ENCODE measurements at places on chromosomes 16 and 17.
A peak's percentile ranks its signal among the peaks of the same experiment; 100 is the strongest.

- DNase-seq, result no peak
Observed at GRCh38 chr16:24718967-24719521, 10.4 kb upstream of the TNRC6A start.

- DNase-seq, result no peak
Observed at GRCh38 chr16:4217204-4218131, 24.4 kb downstream of the SRL start.

- peak; percentile 65 for DNase-seq
Observed at GRCh38 chr17:5418858-5419355, 555 bp downstream of the NUP88 start.

- no peak for DNase-seq
Observed at GRCh38 chr17:45812102-45812501, 28.0 kb downstream of the CRHR1 start.

DNA sequence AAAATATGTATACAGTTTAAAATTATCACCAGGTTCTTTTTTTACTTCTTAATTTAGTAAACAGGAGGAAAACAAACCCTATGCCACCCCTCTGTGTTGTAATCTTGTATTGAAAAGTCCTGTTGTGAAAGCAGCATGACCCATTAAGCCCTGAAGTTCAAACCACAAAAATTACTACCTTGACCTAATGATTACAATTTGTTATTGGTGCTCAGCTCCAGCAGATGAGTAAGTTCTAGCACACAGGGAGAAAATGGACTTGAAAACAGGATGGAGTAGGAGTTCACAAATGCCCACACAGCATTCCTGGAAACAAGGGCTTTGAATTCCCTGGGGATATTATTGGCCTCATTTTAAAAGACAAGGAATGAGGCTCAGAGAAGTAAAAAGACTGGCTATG lies 505.8 kb upstream of the ERCC4 start:
- DNase-seq, result no peak

DNA sequence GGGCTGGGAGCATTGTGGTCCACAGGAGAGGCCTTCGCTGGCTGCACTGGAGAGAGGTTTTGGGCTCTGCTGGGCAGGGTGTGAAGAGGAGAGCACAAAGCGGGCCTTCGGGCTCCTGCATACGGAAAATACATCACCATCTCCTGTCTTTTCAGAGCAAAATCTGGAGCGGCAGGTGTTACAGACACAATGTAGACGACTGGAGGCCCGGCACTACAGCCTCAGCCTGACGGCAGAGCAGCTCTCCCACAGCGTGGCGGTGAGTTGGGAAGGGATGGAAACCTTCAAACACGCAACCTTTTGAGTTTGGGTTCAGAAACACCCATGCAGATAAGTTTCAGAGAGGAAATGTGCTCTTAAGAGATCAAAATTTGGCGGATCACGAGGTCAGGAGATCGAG lies 17.9 kb downstream of the GINS2 start:
- no peak for DNase-seq

DNA sequence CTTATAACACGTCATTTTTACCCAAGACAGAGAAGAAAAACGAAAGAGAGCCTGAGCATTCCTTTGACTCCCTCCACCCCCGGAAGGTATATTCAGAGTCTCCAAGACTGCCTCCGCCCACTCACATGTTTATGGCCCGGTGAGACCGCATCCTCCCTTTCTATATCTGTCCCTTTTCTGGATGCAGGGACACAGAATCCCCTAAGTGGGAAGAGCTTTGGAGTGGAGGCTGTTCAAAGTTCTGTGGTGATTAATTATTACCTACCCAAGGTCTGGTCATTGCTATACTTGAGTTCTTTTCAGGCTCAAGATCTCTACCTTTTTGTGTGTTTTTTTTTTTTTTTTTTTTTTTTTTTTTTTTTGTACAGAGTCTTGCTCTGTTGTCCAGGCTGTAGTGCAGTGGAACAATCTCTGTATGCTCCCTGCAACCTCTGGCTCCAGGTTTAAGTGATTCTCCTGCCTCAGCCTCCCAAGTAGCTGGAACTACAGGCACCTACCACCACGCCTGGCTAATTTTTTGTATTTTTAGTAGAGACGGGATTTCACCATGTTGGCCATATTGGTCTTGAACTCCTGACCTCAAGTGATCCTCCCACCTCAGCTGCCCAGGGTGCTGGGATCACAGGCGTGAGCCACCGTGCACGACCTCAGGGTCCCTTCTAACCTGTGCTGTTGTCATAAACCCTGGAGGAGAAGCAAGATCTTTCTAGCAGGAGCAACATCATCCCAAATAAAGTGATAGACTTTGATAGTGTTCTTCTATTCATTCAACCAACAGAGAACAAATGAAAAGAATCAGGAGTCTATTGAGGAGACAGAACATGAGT lies 407.1 kb downstream of the WWOX start:
- DNase-seq, result no peak

- no peak for DNase-seq
Observed at GRCh38 chr16:23587726-23588125, 8.4 kb downstream of the NDUFAB1 start.

DNA sequence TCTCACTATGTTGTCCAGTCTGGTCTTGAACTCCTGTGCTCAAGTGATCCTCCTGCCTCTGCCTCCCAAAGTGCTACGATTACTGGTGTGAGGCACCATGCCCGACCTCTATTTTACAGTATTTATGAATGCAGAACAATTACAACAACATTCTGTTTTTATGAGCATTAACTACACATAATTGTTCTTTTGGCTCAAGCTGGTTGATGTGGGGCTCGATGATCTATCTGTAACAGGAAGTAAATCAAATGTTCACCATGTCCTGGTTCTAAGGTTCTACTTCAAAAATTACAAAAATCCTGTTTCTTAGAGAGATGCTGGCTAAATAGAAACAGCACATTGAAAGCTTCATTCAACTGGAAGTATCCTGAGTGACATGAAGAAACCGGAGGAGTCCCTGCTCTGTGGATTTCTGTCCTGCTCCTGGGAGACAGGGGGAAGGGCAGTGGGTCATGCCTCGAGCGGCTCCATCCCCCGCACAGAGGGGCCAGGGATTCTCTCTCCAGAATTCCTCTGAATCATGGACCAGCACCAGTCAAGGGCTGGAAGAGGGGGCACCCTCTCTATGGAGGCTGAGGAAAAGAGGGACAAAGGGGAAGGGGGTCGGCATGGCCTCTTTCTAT lies 31.5 kb downstream of the FA2H start:
- no peak for DNase-seq

DNA sequence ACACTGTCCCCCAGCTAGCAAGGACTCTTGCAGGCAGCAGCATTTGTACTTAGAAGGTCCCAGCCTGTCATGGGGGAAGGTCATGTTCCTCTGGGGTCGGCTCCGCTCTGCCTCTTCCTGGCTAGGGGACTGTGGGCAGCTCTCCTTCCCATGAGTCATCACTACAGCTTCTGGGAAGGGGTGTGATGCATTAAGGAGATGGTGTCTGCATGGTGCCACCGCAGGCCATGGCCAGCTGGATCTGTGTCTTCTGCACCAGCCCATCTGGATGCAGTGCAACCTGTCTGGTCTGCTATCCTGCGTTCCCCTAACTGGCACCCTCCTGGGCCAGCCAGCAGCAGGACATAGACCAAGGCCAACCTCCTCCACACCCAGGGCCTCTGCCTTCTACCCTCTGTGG lies 6.3 kb downstream of the STARD3 start:
- DNase-seq, result no peak

DNA sequence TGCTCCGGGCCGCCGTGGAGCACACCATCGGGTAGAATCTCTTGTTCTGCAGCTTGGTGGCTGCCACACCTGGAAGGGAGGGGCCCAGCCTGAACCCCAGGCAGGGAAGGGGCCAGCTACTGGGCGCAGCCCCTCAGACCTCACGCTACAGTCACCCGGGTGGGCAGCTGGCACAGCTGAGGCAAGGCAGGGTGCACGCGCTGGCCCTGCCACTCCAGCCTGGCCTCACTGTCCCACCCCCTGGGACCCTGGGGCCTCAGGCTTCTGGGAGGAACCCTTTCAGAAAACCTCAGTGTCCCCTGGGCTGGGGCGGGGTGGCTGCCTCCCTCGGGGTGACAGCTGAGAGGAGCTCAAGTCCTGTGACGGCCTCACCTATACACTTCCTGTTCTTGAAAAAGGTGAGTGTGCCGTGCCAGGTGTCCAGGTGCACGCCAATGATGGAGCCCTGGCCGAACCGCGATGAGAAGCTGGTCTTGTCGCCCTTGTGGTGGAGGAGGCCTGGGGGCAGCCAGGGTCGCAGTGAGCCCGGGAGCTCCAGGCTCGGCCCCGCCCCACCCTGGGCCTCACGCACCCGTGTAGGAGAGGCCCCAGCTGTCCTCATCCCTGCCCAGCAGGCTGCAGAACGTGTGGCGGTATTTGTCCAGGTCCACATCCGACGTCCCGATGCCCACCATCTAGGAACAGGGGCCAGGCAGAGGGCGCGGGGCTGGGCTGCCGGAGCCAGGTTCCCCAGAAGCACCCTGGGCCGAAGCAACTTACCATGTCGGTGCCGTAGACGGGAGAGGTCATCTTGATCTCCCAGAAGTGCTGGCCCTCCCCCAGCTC lies 4.7 kb upstream of the MRPS34 start:
- no peak for DNase-seq

DNA sequence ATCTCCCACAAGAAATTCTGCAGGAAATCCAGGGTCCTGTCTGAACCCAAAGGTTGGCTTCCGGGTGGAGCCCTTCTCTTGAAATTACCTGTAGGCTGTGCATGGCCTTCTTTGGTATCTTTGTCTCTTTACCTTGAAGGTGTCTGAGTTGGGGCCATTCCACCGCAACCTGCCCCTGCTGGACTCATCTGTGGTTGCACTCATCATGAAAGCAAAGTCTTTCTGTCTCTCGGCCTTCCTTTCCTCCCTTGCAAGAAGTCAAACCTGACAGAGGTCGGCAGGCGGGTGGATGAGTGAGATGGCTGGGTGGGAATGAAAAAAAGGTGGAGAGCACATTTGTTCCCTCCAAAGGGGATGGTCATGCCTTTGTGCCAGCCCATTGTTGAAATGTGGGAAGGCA lies 25.1 kb downstream of the SALL1 start:
- no peak for DNase-seq

DNA sequence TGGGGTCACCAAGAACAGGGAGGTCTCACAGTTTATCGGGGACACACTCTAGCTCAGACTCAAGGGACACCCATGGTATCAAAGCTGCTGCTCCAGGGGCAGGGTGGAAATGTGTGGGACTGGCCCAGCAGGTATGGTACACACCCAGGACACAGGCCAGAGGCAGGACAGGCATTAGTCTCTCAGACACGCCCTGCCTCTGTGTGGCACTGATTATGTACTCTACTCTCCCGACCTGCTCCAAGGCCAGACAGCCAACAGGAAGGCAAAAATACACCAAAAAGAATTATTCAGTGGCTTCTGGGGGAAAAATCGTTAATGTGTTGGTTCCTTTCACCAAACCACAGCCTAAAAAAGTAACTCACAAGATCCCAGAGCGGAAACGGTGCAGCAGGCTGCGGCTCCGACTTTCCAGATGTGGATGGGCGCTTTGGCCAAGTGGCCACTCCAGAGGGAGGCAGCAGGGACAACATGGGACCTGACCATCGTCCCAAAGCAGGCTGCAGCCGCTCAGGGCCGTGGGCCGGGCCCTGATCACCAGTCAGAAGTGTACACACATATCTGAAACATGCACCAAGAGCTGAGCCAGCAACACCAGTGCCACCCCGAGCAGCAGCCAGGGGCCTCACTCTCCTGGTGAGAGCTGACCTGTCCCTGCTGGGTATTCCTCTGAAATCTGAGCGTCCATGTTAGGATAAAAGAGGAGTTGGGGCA lies 1.0 kb upstream of the SIRT7 start:
- DNase-seq, result no peak

GRCh38 chr17:49932138-49932723 lies 36.8 kb upstream of the DLX4 start:
- no peak for DNase-seq

GRCh38 chr17:79978548-79978855 lies 57.2 kb downstream of the TBC1D16 start:
- peak; percentile 34 for DNase-seq

DNA sequence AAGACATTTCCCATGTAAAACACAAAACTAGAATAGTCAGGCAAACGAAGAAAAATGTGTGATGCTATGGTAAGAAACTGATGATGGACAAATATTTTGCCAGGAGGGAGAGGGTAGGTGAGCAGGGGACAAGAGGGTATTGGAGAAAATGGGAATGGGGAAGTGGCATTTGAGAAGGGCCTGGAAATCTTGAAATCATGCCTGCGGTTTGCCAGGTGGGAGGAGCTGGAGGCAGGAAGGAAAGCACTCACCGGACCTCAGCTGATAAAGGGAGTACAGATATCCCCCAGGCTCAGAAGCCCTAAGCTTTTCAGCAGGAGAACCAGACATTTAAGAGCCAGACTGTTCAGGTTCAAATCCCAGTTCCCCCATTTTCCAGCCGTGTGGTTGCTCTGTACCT lies 103.6 kb downstream of the GSG1L start:
- DNase-seq, result no peak

All from ascending aorta (tissue), 2 donors.